ENCODE measurements at places on chromosomes 7 and 10. TPM values are rescaled to one million over a fixed set of nuclear protein-coding genes. Genes with fewer than 3 reads are reported as not detected.

Gene CPXM2
- 4.4 TPM for total RNA-seq

Gene HNRNPF
- total RNA-seq = 148 TPM

Gene OR2A42
- 0.19 TPM for total RNA-seq

Gene CADPS2
- total RNA-seq = 8.7 TPM

Gene OR13A1
- not detected for total RNA-seq

Gene TFPI2
- 8.5 TPM for total RNA-seq

Gene INA
- total RNA-seq = not detected

Gene GIMAP1
- total RNA-seq = 21.9 TPM

Gene DEPP1
- total RNA-seq = 248 TPM

Gene CRHR2
- total RNA-seq = not detected

Gene ZCCHC24
- 75.7 TPM for total RNA-seq

Gene ATP5MK
- 305 TPM for total RNA-seq
